ENCODE measurements at places on chromosomes 6 and 20.
A peak's percentile ranks its signal among the peaks of the same experiment; 100 is the strongest.

GRCh38 chr20:6401893-6402557 lies 279.2 kb upstream of the FERMT1 start:
- ATAC-seq, result no peak

- ATAC-seq, result no peak
These were observed 78.3 kb downstream of the CD109 start for GRCh38 chr6:73774311-73774774.

GRCh38 chr20:64196847-64197306 lies 32.6 kb downstream of the MYT1 start:
- no peak for ATAC-seq

DNA sequence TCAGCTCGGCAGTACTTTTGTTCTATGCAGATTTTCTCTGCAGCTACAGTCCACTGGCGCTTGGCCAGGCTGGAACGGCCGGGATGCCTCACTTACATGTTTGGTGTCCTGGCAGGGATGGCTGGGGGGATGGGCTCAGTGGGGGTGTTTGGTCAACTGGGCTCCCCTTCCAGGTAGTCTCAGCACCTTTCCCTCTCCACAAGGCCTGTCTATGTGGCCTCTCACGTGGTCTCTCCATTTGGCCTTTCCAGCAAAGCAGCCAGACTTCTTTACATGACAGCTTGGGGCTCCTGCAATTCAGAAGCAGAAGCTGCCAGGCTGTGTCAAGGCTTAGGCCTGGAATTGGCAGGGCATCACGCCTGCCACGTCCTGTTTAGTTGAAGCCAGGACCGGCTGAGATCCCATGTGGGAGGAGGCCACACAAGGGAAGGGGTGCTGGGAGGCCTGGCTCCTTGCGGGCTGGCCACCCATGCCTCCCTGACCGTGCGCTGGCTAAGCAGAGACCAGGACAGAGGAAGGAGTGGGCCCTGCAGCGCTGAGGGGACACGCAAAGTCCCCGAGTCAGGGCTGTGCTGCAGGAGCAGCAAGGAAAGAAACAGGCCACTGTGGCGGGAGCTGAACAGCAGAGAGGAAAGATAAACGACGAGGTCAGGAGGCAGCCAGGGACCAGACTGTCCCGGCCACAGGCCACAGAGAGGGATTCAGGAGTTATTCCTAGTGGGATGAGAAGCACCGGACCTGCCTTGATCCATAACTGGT lies 38.9 kb downstream of the MGME1 start:
- ATAC-seq, result no peak

GRCh38 chr6:129181001-129181400 lies 298.1 kb downstream of the LAMA2 start:
- no peak for ATAC-seq

DNA sequence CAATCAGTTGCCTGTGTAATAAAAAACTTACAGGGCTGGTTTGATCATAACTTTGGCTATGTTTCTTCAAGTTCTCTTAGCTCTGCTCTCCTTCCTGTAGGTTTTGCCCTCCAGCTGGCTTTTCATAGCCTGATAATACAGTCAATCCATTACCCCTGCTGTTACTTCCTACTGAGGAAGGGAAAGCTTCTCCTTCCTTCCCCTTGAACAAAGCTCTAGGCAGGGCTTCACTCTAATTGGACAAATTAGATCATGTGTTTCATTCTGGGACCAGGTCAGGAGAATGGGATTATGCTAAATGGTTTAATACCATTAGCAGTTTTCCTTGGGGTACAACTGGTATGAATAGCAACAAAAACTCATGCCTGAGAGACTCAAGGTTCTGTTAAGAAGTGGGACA lies 106.8 kb upstream of the MCHR2 start:
- no peak for ATAC-seq

- ATAC-seq, result no peak
These were observed 302.2 kb downstream of the QKI start for GRCh38 chr6:163716690-163717089.

- ATAC-seq, result peak; percentile 71
These were observed 21.9 kb upstream of the TAF8 start for GRCh38 chr6:42028234-42029061.

GRCh38 chr20:63071541-63072181 lies 64.9 kb upstream of the BHLHE23 start:
- no peak for ATAC-seq

DNA sequence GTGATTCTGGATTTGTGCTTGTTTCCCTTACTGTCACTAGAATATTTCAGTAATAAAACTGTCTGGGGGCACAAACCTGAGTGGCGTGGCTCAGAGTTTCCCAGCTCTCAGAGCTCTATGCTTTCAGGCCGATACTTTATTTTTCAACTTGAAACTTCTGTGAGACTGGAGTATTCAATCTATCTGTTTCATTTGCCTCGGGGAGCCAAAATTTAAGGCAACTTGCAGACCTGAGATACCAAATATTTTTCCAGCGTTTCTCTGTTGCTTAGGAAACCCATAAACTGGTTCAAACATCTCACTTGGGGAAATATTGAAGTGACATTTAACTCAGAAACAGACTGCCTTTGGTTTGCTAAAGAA lies 74.7 kb downstream of the SOBP start:
- no peak for ATAC-seq

DNA sequence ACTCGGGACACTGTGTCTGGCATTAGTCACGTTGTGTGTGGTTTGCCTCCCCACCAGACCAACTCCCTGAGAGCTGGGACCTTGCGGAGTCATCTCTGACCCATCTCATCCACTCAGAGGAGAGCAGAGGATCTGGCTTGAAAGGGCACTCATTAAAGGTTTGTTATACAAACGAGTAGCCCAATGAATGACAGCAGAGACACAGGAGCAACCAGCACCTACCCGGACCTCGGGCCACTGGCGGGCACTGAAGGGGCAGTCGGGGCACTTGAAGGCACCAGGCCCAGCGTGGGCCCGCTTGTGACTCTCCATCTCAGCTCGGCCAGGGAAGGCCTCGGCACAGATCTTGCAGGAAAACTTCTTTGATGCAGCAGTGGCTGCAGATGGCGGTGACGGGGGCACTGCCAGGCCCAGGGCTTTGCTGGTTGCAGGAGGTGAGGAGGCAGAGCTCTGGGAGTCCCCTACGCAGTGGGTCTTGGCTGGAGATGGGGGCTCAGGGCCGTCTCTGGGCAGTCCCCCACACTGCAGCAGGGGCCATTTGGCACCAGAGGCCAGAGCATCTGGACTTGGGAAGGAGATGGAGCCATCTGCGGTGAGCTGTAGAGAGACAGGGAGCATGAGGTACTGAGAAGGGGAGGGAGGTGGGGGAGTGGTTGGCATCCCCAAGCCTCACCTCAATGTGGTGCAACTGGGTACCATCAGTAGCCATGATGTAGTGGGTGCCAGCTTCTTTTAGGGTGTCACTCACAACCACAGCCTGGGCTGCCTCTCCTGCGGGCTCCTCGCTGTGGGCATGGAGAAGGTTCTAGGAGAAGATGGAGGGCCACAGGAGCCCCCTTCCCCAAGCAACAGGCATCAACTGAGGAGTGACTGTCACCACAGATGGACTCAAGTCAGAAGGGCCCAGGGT lies 17.7 kb downstream of the PCIF1 start:
- peak; percentile 20 for ATAC-seq

- no peak for ATAC-seq
These were observed 247.8 kb downstream of the CD83 start for GRCh38 chr6:14365393-14365792.

- ATAC-seq, result peak; percentile 48
These were observed 91.5 kb upstream of the GCM1 start for GRCh38 chr6:53240139-53240538.

DNA sequence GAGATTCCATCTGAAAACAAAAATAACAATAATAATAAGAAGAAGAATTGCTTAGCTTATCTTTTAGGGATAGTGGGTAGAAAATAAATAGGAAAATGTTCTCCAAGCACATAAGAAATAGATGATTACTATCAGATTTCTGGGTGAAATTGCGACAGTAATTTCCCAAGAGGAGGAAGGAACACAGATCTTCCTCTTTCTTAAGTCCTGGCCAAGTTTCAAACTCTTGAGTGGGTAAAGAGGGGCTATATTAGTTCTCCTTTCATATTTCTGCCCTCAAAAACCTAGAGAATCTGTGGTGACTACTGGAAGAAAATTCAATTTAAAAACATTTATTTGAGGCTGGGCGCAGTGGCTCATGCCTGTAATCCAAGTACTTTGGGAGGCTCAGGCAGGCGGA lies 63.7 kb downstream of the PHACTR2 start:
- ATAC-seq, result no peak

- ATAC-seq, result no peak
These were observed 4.9 kb upstream of the ZNF831 start for GRCh38 chr20:59158673-59159072.

- no peak for ATAC-seq
These were observed 50.2 kb upstream of the HIVEP1 start for GRCh38 chr6:11961923-11962322.

DNA sequence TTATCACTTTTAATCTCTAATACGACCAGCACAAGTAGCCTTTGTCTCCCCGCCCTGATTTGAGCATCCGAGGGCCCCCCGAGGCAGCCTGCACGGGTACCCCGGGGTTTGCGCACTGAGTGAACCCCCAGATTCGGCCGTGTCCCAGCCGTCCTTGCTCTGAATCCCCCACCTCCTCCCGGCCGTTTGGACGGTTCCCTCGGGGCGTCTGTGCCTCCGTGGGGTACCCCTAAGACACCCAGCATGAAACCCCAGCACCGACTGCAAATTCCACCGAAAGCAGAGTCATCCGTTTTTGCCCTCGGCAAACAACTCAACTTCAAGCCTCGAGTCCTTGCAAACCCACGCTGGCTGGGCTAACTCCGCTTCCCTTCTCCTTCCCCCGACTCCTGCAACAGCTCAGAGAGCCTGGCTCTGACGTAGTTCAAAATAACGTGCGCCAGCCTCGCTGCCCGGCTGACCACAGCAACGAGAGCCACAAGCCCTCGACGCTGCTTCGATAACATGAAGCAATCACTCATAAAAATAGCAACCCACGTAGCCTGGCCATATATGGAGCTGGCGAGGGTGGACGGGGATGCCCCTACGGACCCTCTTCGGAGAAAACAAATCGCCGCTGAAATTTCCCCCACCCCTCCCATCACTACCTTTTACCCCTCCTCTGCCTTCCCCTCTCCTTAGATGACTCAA lies 764 bp upstream of the SNAP25 start:
- peak; percentile 81 for ATAC-seq

- no peak for ATAC-seq
These were observed 343.1 kb downstream of the TFAP2A start for GRCh38 chr6:10071631-10072220.

- peak; percentile 50 for ATAC-seq
These were observed 50.5 kb upstream of the ASIP start for GRCh38 chr20:34190679-34191090.

DNA sequence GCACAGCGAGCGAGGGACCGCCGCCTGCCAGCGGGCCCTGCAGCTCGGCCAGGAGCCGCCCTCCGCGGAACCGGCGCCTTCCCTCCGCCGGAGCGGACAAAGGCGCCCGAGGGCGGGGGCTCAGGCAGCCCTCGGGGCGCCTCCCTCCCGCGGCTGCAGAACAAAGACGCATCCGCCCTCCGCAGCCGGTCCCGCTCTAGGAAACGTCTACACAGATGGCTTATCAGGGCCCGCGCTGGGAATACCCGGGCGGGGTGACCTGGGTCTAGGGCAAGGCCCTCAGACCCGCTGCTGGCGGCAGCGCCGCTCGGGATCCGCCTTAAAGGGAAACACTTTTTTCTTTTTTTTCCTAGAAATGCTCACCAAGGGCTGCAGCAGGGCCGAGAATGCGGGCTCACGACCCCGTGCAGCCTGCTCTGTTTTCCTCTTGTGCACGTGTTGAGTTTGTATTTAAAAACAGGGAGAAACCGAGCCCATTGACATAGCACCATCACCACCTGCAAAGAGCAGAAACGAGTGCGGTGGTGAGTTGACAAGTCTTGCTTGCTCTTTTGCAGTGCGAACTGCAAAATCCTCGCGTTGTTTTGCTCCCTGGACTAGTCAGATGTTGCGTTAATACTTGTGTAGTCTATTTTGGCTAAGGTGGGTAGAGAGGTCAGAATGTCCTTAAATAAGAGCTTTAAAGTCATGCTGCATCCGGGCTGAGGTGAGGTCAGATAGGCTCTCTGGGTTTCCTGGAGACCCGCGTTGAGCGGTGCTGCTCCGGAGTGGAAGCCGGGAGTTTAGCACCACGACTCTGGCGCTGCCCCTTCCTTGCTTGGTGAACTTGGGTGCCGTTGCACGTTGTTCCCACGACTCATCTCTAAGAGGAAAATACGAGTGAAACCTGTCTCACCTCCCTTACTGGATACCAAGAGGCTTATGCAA lies 1.1 kb upstream of the RPS6KA2 start:
- ATAC-seq, result peak; percentile 20

DNA sequence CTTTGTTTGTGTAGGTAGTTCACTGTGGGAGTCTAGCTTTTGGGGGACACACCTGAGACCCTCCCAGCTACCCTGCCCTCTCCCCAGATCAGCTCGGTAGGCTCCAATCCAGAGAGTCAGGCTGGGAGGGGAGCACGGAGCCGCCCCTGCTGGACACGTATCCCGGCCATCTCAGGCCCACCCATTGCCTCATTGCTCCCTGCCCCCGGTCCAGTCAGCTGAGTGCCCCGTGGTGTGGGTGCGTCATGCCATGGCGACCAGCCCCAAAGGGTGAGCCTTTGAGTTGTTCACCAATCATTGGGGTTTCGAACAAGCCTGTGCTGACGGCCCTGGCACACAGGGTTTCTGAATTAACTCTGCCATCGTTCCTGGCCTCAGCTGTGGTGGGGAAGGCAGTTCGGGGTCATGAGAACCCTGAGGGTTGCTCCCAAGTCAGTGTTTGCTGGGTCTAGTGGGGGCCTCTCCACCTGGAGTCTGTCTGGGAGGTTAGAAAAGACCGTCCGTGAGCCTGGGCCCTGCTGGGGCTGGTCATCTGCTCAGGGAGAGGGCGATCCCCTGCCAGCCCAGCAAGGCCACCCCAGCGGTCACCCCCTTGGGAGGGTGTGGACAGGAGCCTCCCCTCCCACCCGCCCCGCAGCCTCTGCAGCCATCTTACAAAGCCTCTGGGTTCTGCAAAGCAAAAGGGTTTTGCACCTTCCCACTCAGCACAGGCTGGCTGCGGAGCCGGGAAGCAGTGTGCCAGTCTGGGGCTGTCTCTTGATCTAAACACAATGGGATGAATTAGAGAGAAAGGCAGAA lies 34.5 kb downstream of the NTSR1 start:
- no peak for ATAC-seq

GRCh38 chr6:26104457-26105108 lies 17.4 kb downstream of the HFE start:
- ATAC-seq, result no peak

DNA sequence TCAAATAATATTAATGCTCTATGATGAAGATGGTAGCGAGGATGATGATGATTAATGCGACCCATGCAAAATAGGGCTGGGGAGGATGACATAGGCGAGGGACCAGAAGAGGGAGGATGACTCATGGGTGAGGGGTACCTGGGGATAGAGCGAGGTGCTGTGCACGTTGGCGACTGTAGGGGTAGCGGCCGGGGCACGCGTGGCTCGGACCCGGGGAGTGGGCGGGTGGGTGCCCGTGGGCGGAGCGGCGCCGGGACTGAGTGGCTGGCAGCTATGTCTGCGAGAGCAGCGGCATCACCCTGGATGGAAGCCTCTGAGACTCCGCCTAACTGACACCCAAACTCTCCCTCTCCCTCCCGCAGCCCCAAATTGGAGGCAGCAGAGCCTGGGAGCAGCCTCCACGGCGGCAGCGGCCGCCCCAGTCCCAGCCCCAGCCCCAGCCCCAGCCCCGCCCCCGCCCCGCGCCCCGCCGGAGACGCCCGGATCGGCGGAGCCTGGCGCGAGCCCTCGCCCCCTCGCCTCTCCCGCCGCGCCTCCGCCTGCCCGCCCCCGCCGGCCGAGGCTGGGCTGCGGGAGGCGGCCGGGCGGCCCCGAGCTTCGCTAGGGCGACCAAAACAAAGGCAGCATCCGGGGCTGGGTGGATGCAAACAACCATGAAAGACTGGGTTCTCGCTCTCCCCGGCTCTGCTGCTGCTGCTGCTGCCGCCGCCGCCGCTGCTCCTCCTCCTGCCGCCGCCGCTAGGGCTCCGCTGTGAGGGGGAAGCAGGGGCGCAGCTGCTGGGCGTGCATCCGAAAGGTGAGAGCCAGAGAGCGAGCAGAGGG lies at the start of gene RIMS1:
Gene RIMS1 (plus strand): TSS at position 367 of the 822 bp plus-strand sequence. CDS start 474 bp downstream, outside the sequence.
- no peak for ATAC-seq

All from activated T-helper 17 cell treated with anti-CD3 and anti-CD28 coated beads, Interleukin-2, amount 50 U/mL, for 72 hours (primary cell).